ENCODE measurements at places on chromosomes 4 and X.

- DNase-seq, result no peak
These were observed 843.4 kb downstream of the FSTL5 start for GRCh38 chr4:161320377-161320776.

DNA sequence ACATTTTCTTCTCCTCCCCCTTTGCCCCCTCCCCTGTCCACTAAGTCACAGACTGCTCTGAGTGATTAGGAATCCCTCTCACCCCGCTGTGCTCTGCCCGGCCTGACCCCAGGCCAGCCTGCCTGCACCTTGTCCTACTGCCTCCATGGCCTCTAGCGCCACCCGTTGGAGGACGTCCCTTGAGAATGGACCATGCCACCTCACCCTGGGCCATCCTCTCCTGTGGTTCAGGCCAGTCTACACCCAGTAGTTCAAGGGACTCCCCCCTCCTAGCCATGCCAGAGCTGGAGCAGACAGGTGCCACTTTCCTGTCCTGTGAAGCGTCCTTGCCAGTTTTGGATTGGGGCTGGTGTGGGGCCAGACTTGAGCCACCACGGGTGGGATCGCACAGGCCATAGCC lies 9.7 kb upstream of the IRAK1 start:
- DNase-seq, result peak; percentile 24

DNA sequence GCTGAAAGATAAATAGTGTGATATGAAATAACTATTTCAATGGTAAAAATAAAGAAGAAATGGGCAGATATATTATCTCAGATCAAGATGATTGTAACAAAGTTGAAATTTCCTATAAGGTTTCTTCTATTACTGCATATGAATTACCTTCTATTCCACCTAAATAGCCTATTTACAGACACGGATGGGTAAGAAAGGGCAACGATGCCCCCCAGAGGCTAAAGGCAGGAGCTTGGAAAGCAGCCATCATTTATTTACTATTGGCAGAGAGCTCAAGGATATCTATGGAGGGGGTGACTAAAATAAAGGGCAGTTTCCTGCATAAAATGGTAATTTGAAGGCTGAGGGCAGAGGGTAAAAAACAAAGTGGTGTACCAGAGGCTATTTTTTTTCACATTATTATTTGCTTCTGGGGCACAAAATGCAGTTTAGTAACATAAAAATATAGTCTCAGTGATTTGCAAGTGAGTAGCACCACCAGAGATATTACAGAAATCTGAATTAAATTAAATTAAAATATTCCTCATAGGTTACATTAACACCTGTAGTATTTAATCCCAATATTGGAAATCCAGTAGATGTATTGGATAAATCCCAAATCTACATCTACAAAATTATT lies 123.1 kb downstream of the BTC start:
- DNase-seq, result no peak

- DNase-seq, result no peak
These were observed 199.3 kb downstream of the TMA16 start for GRCh38 chr4:163693776-163694175.

GRCh38 chrX:97481228-97481627 lies 597.5 kb downstream of the RPA4 start:
- DNase-seq, result no peak

GRCh38 chr4:149933883-149934282 lies 118.2 kb upstream of the IQCM start:
- peak; percentile 61 for DNase-seq

- no peak for DNase-seq
These were observed 228.1 kb downstream of the THOC2 start for GRCh38 chrX:123504630-123505270.

DNA sequence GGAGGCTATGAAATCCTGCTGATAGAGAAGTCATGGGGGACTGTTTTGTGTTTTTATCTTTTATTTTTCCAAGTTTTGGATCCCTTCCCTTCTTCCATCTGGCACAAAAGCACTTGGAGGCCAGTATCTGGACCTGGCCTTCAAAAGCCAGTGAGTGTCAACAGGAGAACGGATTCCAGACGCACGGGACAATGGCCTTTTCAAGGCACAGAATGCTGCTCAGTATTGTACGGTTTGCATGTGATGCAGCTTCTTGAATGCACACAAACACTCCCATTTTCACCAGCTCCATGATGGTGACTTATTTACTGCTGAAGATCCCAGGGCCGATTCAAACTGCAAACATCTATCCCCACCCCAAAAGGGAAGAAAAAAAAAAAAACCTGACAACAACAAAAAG lies 145.4 kb downstream of the CPEB2 start:
- no peak for DNase-seq

- DNase-seq, result no peak
These were observed 66.9 kb downstream of the MANBA start for GRCh38 chr4:102693861-102694260.

DNA sequence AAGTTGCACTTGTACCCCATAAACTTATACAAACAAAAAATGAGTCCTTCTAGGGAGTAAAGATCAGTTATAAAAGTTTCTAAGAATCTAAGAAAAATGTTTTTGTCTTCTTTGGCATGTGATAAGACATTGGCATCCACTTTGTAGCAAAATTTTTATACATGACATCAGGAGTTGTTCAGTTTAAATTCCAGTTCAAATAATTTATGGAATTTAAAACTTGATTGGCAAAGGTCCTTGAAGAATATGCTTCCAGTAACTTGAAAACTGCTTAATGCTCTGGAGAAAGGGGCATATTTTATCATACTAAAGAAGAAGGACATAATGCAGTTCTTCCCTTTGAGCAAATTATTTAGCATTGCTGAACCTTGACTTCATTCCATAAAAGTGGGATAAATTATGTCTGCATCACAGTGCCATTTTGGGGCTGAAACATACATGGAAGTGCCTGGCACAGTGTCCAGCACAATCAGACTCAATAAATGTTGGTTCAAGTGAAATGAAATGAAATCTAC lies 163.3 kb upstream of the IL15 start:
- DNase-seq, result no peak

GRCh38 chr4:38082424-38083385 lies 122.5 kb downstream of the PTTG2 start:
- no peak for DNase-seq

DNA sequence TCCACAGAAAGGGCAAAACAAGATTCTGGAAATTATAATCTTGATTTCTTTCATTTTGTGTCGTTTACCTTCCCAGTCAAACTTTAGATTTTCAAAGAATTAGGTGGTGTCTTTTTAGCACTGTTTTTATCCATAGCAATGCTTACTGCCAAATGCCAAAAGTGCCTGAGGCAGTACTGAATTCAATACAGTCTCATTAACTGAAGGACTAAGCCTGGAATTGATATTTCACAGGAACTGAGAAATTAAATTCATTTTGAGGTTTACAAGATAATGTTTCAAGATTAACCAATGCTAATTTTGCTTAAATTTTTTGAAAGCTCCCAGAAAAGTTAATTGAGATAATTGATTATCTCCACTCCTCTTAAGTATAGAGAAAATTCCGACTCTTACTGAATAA lies 68.8 kb upstream of the ARHGAP24 start:
- no peak for DNase-seq

DNA sequence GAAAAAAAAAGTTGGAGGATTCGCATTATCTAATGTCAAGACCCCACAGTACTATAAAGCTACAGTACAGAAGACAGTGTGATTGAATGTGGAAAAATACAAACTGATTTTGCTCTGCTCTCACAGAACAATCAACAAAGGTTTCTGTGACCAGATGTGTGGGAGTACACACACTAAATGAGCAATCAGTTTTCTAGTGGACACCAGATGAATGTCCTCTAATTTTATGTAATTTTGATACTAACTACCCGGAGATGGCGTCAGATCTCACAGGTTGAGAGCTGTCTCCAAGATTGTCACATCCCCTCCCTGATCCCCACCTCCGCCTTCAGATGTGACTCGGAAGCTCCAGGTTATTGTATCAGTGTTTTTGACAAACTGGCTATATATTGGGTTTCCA lies 81.9 kb upstream of the HUWE1 start:
- DNase-seq, result no peak

DNA sequence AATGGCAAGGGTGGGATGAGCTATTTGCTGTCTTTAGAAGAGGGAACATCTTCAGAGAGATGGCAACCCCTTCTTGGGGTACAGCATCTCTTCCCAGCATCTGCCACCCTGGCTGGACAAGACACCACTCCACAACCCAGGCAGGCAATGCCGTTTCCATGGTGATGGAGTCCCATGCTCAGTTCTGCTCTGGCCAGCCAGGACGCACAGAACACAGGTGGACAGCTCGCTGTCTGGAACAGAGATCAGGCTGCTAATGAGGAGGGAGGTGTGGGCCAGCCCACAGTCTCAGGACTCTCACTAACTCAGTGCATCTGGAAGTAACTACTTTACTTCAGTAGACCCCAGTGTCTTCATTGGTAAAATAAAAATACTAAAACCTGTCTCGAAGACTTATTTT lies 321.0 kb upstream of the CPEB2 start:
- no peak for DNase-seq

GRCh38 chr4:124980276-124980752 lies 267.8 kb upstream of the ANKRD50 start:
- DNase-seq, result no peak

- no peak for DNase-seq
These were observed 37.1 kb upstream of the SLC7A11 start for GRCh38 chr4:138279286-138279685.

DNA sequence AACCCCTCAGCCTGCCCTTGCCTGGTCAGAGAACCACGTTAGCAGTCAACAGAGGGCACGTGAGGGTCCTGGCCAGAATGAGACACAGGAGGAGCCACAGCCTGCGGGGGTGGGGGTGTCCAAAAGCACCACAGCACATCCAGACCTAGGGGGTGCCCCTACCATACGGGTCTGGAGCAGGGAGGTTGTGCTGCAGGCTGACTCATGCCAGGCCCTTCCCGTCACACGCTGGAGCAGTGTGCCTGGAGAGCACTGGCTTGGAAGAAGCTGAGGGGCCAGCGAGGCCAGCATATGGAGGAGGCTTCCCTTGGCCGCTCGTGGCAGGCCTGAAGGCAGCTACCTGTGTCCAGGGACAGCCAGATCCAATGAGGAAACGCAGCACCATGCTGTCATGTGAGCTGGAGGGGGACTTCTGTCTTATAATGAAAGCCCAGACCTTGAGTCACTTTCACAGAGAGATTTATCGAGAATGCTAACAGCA lies 1.5 kb upstream of the IRAK1 start:
- DNase-seq, result no peak

DNA sequence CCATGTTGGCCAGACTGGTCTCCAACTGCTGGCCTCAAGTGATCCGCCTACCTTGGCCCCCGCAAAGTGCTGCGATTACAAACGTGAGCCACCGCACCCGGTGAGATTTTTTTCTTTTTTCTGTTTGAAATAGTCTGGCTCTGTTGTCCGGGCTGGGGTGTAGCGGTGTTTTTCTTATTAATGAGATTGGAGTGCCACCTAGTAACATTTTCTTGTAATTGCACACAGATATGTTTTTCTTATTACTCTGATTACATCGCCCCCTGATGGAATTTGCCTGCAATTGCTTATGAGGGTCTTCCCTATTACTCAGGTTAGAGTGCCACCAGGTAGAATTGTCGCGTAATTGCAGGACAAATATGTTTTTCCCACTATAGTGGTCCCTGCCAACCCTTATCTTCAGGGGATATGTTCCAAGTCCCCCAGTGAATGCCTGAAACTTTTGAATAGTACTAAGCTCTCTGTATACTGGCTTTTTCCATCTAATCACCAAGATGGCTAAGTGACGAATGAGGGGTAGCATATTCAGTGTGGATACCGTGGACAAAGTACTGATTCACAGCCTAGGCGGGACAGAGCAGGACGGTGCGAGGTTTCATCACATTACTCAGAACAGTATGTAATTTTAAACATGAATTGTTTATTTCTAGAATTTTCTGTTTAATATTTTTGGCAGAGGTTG lies 8.6 kb upstream of the PDHA1 start:
- no peak for DNase-seq

- peak; percentile 47 for DNase-seq
These were observed 62.7 kb downstream of the TRIM2 start for GRCh38 chr4:153266988-153267387.

DNA sequence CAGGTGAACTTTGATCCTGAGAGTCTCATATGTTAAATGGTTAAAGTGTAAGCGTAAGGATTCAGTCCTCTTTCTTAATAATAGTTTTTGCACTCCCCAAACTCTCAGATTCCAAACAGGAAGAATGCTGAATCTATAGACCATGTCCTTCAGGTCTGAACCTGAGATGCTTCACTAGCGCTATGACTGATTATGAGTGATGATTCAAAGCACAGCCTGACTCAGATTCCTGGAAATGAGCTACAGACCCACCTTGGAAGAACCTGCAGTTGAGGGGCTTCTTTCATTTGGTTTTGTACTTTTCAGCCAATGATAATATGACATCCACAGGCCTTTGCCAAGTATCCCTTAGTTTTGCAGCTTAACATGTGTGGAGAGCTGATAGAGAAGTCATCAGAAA lies 1.4 kb downstream of the EDNRA start:
- DNase-seq, result no peak

- no peak for DNase-seq
These were observed 390.0 kb downstream of the FAT4 start for GRCh38 chr4:125704726-125705125.

GRCh38 chrX:80578517-80579105 lies 158.4 kb downstream of the TENT5D start:
- DNase-seq, result no peak

DNA sequence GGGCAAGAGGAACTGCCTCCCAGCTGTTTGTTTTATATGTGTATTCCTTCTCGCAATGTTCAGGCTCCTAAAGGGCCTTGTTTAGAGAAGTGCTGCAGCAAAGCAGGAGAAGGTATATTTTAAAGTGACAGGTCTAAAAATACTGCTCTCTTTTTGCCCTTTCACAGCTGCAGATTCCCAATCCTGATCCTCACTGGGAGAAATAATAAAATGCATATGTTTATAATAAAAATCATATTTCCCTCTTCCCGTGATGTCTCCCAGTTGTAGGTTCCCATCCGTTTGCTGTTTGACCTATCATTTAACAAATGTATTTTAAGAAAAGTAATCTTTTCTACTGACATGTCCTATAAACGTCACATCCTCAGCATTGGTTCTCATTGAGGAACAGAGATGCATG lies 62.7 kb upstream of the GPC4 start:
- no peak for DNase-seq

DNA sequence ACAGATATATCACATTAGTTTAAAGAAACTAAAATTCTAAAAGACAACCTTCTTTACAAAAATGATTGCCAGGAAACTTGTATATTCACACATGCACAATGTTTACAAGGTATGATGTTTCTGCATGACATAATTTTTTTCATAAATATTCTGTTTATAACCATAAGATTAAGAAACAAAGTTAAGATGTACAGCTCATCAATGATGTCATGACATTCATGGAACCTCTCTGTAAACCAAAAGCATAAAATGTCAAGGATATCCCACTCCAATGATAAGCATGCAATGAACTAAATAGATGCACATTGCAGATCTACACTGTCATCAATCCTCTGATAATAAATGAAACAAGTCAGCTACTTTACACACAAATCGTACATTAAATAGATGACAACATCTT lies 136.0 kb downstream of the MAB21L2 start:
- no peak for DNase-seq

DNA sequence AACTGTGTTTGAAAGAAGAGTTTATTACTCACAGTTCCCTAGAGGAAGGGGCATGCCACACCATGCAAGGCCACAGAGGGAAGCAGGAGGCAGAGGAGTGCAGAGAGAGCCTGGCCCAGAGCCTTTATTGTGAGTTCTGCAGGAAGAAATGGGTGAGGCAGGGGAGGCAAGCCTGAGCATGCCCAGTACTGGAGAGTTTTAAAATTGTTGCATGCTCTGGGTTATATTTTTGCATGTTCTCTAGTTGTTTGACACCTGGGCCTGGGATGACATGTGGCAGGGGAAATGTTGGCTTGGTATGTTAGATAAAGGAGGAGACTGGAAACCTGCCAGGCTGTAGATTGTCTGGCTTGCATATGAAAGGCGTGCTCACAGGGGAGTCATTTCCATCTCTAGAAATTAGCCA lies 19.7 kb upstream of the CRMP1 start:
- no peak for DNase-seq
